ENCODE measurements at places on chromosomes 1 and 21.
A peak's percentile ranks its signal among the peaks of the same experiment; 100 is the strongest.

GRCh38 chr1:6899621-6900020 is 114.4 kb downstream of the CAMTA1 start:
- H3K27ac ChIP-seq: no peak overlapping the region
- no peaks in the 10 kb centered on the region for H3K4me1 ChIP-seq
- no peaks in the 10 kb centered on the region for H3K36me3 ChIP-seq
- no peaks in the 10 kb centered on the region for H3K27me3 ChIP-seq
- no peak overlapping the region for H3K4me3 ChIP-seq

DNA sequence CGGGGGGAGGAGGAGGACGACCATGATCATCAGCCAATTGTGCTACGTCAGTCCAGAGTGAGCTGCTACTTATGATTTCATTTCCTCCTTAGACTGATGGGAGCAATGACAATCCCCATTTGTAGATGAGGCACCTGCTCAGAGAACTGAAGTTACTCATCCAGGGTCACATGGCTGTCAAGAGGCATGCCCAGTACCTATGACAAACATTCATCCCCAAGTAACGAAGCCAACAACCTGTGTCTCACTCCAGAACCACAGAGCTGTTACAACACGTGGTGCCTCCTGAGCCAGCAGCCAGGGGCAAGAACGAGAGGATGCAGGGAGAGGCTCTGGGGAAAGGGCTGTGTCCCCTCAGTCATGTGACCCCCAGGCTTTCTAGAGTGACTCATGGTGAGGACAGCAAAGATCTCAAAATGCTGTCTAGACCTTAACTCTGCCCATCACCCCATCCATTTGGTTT is 93.6 kb downstream of the SIM2 start:
- no peak overlapping the region for H3K4me3 ChIP-seq
- H3K27ac ChIP-seq: no peak overlapping the region
- no peaks in the 10 kb centered on the region for H3K4me1 ChIP-seq
- DNase-seq: no peak

DNA sequence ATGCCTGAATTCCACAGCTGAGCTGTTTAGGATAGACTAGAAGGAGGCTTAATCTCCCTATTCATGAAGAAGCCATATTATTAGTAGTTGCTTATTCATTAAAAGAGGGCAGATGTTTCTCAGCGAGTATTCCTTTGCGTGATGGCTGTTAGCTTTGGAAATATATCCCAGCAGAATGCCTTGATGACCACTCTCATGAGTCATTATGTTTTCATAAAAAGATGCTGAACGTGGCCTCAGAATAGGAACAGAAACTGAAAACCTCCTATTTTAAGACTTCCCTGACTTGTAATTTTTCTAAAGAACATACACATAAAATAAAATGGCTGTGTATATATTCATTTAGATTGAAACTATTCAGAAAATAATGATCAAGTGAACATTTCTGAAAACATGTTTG is 9.6 kb upstream of the PLA2G4A start:
- no peak overlapping the region for H3K27ac ChIP-seq
- no peaks in the 10 kb centered on the region for H3K27me3 ChIP-seq
- DNase-seq: no peak
- no peaks in the 10 kb centered on the region for H3K4me1 ChIP-seq

DNA sequence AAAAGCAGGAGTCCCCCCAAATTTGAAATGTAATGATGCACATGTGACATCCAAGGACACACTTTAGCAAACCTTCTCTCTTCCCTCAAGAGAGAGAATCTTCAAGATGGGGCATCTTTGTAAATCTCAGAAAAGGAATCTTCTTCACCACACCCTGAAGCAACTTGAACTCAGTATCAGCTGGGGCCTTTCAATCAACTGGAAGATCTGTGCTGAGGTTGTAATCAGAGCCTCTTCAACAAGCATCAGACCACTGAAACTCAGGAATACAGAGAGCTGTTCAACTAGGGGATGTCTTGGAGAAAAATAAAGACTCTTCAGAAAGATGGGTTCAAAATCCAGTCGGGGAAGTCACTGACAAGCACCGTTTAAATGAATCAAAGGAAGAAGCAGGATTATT is 92.5 kb upstream of the CAMK1G start:
- H3K27me3 ChIP-seq: no peaks in the 10 kb centered on the region
- H3K27ac ChIP-seq: no peak overlapping the region
- H3K4me1 ChIP-seq: no peaks in the 10 kb centered on the region
- no peak for DNase-seq
- H3K4me3 ChIP-seq: no peak overlapping the region
- H3K36me3 ChIP-seq: no peaks in the 10 kb centered on the region

- H3K4me3 ChIP-seq: peak overlapping the region; percentile 96
- H3K36me3 ChIP-seq: peaks cover 35% of the 10 kb centered on the region
- H3K27ac ChIP-seq: peak overlapping the region; percentile 99
Measured at GRCh38 chr21:33541105-33541711, 709 bp downstream of the GART start.

DNA sequence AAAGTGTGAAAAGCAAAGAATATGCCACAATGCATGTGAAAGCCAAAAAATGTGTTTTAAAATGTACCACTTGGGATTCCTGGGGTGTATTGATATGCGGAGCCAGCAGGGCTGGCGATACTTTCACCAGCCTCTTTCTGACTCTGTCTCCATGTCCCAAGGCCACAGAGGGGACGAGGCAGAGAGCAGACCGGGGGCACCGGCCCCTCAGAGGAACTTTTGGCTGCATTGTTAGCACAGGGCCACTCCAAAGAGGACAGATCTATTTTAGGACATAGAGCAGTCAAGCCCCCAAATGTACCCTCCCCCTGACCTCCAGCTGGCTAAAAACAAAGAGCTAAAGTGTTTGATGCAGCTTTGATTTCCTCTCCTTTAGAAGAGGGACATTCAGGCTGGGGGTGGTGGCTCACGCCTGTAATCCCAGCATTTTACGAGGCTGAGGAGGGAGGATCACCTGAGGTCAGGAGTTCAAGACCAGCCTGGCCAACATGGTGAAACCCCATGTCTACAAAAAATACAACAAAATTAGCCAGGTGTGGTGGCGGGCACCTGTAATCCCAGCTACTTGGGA is 25.6 kb upstream of the ZNF436 start:
- DNase-seq: no peak
- H3K36me3 ChIP-seq: peaks cover 15% of the 10 kb centered on the region
- H3K27me3 ChIP-seq: no peaks in the 10 kb centered on the region
- H3K4me3 ChIP-seq: no peak overlapping the region

GRCh38 chr1:203671521-203672278 is 45.1 kb downstream of the ATP2B4 start:
- DNase-seq: no peak
- no peaks in the 10 kb centered on the region for H3K27me3 ChIP-seq
- no peak overlapping the region for H3K27ac ChIP-seq

All from activated naive CD4-positive, alpha-beta T cell treated with anti-CD3 and anti-CD28 coated beads, Interleukin-2, amount 10 ng/mL, durations not matched to agents 7 days and 5 days (primary cell).